H7 (cell line): ENCODE measurements at places on chromosomes 2 and 18. TPM values are rescaled to one million over a fixed set of nuclear protein-coding genes. Genes with fewer than 3 reads are reported as not detected.

DNA sequence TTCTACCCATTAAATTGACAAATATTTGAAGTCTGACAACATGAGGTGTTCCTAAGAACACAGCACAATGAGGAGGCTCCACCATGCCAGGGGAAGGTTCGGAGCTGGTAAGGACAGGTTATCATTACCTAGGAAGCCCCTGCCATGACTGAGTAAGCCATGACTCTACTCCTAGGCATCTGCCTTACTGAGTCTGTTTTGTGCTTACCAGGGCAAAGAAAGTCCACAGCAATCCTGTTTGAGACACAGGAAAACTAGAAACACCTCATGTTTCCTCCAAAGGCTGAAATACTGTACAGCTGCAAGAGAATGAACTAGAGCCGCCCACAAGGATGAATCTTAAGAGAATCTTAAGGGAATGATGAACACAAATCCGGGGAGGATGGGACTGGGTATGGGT is 11.6 kb downstream of the TGFBRAP1 start:
- DNase-seq = no peak

GLB1L gene
- total RNA-seq = 4.9 and 6.6 TPM in 2 replicates

- peak; percentile 5 for DNase-seq
These were observed 149.7 kb upstream of the HS6ST1 start for GRCh38 chr2:128468186-128468920.

DNA sequence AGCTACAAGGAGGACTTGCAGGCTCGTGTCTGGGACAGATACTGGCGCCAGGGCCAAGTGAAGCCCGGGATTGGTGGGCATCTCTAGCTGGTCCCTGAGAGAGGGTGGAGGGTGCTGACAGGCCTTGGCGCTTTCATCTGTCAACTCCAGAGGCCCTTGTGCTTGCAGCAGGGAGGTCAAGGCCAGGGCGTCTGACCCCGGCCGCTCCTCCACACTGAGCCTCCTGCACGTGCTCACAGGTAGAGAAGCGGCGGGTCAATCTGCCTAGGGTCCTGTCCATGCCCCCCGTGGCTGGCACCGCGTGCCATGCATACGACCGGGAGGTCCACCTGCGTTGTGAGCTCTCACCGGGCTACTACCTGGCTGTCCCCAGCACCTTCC is 9.5 kb downstream of the CAPN10 start:
- peak; percentile 60 for DNase-seq

GRCh38 chr2:109247340-109247739 is 118.3 kb downstream of the SH3RF3 start:
- no peak for DNase-seq

LHCGR gene
- 0.22 TPM in 1 of 2 replicates, not detected in the other for total RNA-seq

DNA sequence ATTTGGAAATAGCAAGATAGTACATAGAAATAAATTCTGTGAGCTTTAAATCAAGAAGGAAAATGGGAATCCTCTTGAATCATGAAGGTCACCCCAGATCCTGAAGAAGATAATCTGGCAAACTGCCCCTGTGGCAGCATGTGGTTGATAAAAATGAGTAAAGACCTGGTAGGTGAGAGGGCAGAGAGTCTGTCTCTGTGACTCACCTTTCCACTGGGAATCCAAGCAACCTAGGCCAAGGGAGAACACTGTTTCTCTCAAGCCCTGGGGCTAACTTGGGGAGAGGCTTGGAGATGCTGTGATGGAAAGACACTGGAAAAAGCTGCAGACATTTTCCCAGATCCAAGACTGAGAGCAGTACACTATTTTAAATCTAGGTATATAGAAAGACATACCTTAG is 185.8 kb upstream of the CNTNAP5 start:
- no peak for DNase-seq

GRCh38 chr2:96798733-96799622 is 17.1 kb upstream of the CNNM3 start:
- peak; percentile 45 for DNase-seq

COL5A2 gene
- total RNA-seq = 130 and 149 TPM in 2 replicates

- peak; percentile 86 for DNase-seq
These were observed 12.8 kb upstream of the IHH start for GRCh38 chr2:219073413-219074129.

DNA sequence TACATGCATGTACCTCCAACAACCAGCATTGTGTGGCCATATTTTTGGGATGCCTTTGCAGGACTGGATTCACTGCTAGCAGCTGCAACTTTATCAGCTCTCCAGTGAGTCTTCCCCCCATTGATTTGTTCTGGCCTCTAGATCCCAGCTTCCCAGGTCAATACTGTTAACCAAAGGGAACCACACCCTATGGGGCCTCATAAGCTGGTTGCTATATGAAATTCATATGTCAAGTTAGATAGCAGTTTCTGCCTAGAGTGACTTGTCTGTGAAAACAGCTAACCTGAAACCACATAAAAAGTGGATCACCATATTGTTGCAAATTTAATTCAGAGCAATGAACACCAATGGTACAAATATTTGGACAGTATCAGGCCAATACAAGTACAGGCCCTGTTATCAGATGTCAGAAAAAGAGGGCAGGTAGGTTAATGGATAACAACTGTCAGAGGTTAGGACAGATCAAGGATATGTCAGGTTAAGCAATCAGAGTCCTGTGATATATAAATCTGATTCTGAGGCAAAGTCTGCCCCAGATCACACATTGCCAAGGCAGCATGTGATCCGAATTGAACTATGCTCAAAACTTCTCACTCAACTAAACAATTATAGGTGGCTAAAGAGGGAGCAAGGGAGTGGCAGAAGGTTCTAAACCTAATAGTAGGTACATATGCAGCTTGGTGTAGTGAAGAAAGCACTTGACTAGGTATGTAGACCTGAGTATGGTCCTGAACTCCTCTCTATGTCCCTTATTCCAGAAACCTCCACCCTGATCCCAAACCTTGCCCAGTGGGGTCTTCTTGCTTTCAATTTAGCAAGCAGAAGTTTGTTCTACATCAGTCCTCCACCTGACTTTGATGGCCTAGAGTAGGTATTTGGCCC is 310.2 kb upstream of the STON1 start:
- DNase-seq = no peak

TTN gene
- total RNA-seq = 0.55 and 0.80 TPM in 2 replicates

ALPP gene
- total RNA-seq = 0.15 and 0.69 TPM in 2 replicates

GRCh38 chr2:223967981-223968380 is 10.7 kb downstream of the MRPL44 start:
- DNase-seq = no peak

DNA sequence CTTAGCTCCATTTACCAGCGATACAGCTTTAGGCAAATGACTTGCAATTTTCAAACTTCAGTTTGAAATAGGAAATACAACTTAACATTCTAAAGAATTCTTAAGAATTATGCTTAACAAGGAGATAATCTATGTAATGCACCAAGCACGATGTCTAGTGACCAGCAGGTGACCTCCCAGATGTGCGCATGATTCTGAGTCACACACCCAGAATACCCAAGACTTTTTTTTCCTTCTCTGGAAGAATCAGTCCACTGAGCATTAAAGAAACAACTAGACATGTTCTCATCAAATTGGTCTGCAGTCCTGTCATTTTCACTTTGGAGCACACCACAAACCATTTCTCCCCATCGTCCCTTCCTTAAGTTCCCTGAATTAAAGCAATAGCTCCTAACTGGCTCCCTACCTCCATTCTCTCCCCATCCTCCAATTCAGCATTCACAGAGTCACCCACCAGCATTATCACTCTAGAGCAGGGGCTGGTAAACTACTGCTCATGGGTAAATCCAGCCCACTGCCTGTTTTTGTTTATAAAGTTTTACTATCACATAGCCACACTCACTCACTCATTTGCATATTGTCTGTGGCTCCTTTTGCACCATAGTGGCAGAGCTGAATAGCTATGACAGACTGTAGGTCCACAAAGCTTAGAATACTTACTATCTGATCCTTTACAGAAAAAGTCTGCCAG is 13.2 kb downstream of the EVA1A start:
- DNase-seq = no peak

DNA sequence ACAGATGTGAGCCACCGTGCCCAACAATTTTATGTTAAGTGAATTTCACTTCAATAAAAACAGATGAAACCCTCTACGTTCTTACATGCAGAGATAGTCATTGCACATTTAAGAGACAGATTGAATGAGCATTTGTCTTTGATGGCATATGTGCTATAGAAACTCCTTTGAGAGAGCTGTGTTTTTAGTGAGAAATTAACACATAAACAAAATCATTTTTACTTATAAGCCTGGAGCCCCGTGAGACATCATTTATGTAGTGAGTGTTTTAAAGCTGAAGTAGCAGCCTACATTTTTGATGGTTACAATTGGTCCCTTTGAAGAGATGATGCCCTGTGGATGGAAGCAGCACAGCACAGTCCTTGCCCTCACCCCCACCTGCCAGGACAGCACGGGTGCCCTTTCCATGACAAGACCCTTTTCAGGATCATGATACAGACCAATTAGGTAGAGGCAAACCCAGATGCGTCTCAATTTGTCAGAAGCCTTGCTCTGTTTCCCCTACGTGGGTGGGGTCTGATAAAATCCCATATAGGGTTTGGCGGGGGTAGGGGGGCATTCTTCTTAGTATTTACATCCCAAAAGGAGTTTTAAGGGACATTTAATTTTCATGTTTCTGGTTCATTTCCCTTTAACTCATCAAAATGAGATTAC is 237.1 kb downstream of the BCL2 start:
- DNase-seq = no peak

DNA sequence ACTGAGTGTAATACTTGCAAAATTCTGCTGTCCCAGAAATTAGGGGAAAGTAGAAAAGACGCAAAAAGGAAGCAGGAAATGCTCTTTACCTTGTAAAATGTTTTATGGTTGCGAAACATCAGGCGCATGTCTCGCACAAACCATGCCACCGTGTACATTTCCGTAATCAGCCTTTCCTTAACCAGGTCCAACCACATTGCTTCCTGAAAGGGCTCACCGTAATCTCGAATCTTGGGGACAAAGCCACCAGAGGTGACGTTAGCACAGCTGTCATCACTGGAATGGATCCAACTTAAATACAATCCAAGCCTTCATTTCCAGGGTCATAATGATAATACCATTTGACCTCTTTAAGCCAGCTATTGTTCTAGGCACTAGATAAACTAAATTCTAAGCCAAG is 49.3 kb downstream of the SP110 start:
- DNase-seq = no peak

DNA sequence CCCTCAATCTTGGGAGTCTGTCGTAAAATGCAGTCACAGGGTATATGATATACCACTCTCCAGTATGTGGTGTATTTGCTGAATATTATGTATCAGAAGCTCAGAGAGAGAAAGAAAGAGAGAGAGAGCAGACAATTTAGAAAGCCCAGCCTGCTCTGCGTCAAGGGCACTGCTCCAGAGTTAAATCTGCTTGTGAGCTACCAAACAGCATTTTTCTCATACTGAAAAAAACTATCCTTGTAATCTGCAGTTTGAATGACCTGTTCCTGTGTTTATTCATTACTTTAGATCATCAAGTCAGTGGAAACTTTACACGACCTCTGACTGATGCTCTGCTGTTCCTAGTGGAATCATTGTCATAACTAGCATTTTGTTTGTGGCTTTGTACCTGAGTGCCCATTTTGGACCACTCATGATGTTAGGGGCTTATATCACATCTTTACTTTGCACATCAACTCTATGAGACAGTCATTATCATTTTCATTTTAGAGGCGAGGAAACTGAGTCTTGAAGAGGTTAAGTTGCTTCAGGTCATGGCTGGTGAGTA is 89.2 kb upstream of the PELI1 start:
- no peak for DNase-seq

ARPC2 gene
- 146 and 167 TPM in 2 replicates for total RNA-seq

DNA sequence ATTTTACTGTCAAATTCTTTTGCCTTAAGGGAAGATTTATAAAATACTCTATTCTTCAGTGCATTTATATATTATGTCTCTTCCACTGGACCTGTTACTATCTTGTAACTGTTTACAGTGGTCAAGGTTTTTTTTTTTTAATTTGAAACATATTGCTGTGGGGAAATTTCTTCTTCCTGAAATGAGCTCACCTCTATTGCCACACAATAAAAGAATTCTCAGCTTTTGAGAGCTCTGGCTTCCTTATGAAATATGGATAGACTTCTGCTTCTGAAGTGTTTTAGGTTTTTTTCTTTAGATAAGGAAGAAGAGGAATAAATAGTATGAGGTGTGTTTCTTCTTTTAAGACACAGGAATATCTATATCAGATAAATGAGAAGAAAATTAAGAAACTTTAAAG is 7.7 kb downstream of the VRK2 start:
- no peak for DNase-seq

- no peak for DNase-seq
These were observed 27.8 kb upstream of the RNF125 start for GRCh38 chr18:31990823-31991222.

GRCh38 chr2:10860814-10861325 is 48.3 kb upstream of the PDIA6 start:
- DNase-seq = no peak

- no peak for DNase-seq
These were observed 249.1 kb upstream of the SALL3 start for GRCh38 chr18:78730546-78730945.

- DNase-seq = no peak
These were observed 19.8 kb downstream of the CCDC68 start for GRCh38 chr18:54939361-54939917.

SAG gene
- not detected in 2 replicates for total RNA-seq

- DNase-seq = no peak
These were observed 380.0 kb downstream of the METTL4 start for GRCh38 chr18:2191180-2191790.

DNA sequence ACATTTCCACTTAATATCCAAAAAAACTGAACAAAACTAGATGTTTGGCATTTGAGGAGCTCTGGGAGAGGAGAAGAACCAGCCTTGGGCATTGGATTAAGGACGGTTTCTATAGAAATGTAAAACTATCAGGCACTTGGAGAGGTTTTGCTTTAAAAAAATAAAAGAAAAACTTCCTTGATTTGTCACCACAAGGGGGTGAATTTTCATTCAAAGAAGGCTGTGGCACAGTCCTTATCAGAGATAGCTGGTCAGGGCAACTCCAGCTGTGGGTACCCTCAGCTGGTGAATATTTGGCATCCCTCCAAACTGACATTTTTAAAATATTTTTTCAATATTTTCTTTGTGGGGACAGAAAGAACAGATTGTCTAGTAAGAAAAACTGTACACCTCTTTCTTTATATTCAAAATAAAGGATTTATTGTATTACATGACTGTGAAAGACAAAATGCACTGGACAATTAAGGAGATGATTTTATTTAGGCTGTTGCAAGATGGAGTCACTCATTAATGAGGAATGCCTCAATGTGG is 46.1 kb upstream of the TBC1D8 start:
- DNase-seq = peak; percentile 29

PDE11A gene
- 0.18 and 1.2 TPM in 2 replicates for total RNA-seq

GYPC gene
- total RNA-seq = 68.5 and 92.9 TPM in 2 replicates

- DNase-seq = no peak
These were observed 163.1 kb upstream of the PGAP1 start for GRCh38 chr2:197089655-197090054.

- DNase-seq = no peak
These were observed 27.1 kb downstream of the DYNC2LI1 start for GRCh38 chr2:43800894-43801293.
